T-helper 9 cell (primary cell): ENCODE measurements at places on chromosomes 16 and 17.

- no peak for DNase-seq
These were observed 4.0 kb upstream of the GRIN2C start for GRCh38 chr17:74863420-74864296.

DNA sequence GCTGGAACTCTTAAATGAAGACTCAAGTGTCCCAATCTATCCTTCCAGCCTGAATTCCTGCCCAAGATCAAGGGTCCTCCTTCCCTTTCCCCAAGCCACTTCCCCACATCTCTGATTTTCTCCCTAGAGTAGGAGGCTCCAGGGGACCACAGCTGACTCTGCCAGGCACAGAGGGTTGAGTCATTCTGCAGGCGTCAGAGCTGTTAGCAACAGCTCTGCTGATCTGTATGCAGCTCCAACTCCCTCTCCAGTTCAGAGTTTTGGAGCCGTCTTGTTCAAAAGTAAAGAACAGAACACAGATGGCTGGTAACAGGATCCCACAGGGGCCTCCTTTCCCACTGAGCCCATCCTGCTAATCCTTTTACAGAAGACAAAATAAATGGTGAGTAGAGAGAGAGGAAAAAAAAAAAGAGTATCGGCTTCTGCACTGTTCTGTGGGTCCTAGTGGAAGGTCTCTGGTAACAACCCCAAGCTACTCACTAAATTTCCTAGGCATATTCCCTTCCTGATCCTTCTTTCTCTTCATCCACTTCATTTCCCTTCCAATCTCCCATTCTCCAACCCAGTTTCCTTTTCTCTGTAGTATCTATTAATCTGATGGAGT, 13.4 kb upstream of the TAOK1 start:
- DNase-seq, result no peak

- DNase-seq, result no peak
These were observed 33.7 kb upstream of the HSBP1 start for GRCh38 chr16:83774066-83774465.

- no peak for DNase-seq
These were observed 14.6 kb downstream of the ABCC3 start for GRCh38 chr17:50649042-50649908.

- DNase-seq, result peak; percentile 22
These were observed 44.7 kb upstream of the MEAK7 start for GRCh38 chr16:84548971-84549844.
